AG09309 (cell line): ENCODE measurements at places on chromosomes 11 and 22.

GRCh38 chr22:36988075-36988832, 31.0 kb downstream of the TST start:
- DNase-seq, result no peak

DNA sequence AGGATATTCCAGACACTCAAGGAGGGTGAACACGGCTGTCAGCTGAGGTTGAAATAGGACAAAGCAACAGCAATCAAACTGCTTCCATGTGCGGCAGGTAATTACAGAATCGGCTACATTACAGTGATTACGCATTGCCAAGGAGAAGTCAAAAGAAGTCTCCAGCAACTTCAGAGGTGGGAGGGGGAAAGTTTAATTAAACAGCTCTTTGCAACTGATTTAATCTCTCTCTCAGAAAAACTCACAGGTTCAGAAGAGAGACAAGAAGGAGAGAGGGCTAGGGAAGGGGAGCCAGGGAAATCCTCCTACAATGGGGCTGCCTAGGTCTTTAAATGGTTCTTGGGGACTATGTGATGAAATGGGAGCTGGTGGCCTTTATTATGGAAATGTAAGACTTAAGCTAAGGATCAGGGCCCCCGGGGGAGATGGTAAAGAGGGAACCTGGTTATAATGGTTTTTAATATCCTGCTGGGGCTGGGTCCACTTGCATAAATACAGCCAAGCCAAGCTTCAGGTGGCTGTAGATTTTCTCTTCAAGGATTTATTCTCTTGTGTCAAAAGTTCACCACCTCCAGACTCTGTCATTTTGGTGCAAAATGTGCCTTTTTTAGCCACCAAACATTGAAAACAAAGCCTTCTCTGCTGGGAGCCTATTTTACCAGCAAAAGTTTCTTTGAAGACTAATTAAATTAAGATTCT, 354.7 kb upstream of the NARS2 start:
- DNase-seq, result no peak

DNA sequence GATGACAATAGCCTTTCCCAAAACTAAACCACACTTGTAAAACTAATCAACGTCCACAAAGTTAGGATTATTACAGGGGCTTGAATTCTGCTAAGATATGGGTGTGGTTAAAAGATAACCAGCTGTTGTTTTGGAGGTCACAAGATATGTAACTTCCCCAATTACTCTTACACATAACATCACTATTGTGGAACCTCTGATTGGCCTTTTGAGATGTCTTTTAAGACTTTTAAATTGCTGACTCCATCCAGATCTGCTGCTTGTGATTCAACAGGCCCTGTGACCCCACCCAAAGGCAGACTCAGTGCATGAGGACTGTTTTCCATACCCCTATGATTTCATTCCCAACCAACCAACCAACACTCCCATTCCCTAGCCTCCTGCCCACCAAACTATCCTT, 893.9 kb downstream of the OPCML start:
- no peak for DNase-seq

GRCh38 chr11:15108592-15109130, 6.1 kb upstream of the INSC start:
- DNase-seq, result no peak

GRCh38 chr22:17116572-17117330, 4.4 kb downstream of the TMEM121B start:
- DNase-seq, result no peak

DNA sequence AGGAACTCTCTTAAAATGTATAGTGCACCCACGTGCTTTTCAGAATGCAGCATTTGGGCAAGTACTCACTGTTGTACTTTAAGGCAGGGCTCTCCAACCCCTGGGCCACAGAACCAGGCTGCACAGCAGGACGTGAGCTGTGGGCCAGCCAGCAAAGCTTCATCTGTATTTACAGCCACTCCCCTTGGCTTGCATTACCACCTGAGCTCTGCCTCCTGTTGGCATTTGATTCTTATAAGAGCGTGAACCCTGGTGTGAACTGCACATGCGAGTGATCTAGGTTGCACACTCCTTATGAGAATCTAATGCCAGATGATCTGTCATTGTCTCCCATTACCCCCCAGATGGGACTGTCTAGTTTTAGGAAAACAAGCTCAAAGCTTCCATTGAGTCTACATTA, 3.0 kb downstream of the C11orf58 start:
- no peak for DNase-seq
